Muscle of back (tissue), 13 donors: ENCODE measurements at places on chromosomes 13 and 19. TPM values are rescaled to one million over a fixed set of nuclear protein-coding genes. Genes with fewer than 3 reads are reported as not detected.

GRCh38 chr13:40974460-40975407, 44.4 kb downstream of the ELF1 start:
- DNase-seq: no peak

The C5AR1 gene
- polyA plus RNA-seq: 2.0 TPM

The PALM3 gene
- polyA plus RNA-seq: 0.55 TPM

The ZNF415 gene
- polyA plus RNA-seq: 11.0 TPM

DNA sequence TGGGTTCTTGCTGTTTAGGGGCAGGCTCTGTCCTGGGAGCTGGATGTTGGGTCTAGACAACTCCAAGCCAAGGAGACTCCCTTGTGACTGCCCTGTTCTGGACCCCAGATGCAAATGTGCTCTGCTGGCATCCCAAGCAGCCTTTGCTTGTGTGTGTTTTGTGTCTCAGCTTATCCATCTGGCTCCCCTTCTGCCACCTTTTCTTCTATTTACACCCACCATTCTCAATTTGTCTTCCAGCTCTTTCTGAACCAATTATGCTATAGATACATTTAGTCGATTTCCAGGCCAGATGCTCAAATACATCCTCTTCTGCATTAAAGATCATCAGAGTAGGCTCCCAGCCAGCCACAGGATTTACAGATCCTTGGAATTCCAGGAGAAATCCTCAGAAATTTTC, 115.0 kb upstream of the SLC7A1 start:
- no peak for DNase-seq

DNA sequence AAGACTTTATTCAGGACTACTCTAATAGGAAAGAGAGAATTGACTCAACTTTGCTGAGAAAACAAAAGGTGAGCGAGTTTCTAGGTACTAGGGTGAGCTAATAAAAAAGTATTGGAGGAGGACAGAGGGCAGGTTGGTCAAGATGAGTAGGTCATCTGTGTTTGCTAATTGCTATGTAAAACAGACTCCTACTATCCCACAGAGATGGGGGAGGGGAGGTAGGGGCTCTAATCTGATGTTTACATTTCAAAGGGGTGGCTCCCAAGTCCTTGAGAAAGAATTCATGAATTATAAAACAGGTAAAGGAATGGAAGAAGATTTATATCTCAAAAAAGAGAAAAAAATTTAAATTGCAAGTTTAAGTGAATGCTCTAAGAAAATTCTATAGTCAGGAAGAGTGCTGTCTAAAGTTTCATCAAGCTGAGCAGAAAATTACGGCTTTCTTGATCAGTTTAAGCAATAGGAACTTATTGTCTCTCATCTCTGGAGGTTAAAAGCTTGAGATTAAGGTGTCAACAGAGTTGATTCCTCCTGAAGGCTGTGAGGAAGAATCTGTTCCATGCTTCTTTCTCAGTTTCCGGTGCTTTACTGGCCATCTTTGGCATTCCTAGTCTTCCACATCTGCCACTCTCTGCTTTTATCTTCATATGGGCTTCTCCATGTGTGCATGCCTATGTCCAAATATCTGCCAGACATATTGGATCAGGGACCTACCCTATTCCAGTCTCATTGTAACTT, 790.3 kb downstream of the SLITRK5 start:
- no peak for DNase-seq

The CYSLTR2 gene
- 0.30 TPM for polyA plus RNA-seq

GRCh38 chr13:95754069-95754468, 77.1 kb downstream of the DNAJC3 start:
- no peak for DNase-seq

GRCh38 chr13:51590971-51591627, 6.8 kb downstream of the WDFY2 start:
- peak; percentile 31 for DNase-seq

The ATP4B gene
- polyA plus RNA-seq: not detected
